Activated CD4-positive, alpha-beta T cell treated with anti-CD3 and anti-CD28 coated beads, Interleukin-2, amount 10 ng/mL, durations not matched to agents 7 days and 5 days (primary cell): ENCODE measurements at places on chromosomes 12 and 14.

- DNase-seq = no peak
These were observed 44.9 kb downstream of the DDX11 start for GRCh38 chr12:31118347-31119191.

DNA sequence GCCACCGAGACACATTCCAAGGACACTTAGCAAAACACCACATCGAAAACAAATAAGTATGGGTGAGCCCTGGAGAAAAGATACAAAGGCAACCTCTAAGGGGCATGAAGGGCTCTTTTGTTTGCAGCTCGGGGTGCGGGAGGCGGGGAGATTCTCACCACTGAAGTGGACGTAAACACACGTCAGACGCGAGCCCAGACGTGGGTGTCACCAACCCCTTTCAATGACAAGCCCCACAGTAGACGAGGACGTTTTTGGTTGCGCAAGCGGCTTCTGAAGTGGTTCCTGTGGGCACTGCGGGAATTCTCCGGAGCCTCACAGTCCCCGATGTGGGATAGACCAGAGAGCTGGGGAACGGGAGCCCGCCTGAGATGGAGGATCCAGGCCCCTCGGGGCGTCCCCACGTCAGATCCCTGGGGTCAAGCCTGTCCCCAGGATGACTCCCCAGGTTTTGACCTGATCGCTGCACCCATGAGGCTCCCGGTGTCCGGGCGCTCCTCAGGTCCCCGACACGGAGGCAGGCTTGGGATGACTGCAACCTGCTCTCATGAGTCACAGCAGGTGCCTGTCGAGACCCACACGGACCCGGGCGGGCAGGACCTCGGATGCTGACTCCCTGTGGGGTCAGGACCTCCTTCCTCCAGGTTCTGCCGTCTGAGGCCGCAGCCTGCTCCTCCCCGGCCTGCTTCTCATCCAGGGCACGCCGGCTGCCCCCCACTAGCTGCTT lies 20.3 kb upstream of the ADGRD1 start:
- no peak for DNase-seq

DNA sequence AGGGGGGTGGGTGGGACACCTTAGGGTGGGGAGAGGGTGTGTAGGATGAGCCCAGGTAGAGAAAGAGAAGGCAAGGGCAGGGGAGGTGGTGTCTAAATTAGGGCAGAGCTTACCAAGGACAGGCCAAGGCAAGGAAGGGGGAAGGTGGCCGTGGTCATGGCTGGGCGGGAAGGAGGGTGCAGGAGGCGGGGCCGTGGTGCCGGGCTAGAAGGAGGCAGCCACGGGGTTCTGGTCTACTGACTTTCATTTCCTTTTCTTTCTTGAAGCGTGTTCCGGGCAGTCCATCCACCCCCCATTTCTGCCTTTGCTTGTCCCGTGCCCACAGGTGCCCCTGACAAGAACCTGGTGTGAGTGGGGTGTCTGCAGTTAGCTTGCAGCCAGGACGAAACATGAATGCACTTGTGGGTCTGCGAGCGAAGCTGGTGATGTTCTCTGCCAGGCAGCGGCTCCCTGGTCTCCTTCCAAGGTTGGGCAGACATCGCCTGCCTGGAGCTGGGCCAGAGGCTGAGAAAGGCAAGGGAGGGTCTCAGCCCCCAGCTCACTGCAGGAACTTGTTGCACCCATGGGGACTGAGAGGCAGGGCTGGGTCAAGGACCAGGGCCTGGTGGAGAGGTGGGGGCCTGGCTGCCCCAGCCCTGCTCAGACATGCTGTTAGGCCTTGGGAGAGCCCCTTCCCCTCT lies 58.2 kb downstream of the KIF26A start:
- no peak for DNase-seq

DNA sequence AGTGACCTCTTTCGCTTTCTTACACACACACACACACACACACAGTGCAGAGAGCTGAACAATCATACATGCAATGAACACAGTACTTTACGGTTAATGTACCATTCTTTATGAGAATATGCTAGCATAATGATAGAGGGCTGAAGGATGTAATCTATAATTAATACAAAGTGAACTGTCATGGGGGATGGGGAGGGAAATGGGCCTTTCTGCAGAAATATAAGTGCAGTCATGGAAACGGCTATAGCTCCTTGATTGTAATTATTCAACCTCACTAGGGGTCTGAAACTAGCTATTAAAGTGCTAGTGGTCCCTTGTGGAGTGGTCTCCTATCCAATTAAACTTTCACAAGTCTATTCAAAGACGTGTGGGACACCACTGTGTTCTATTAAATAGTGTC lies 443.2 kb upstream of the FOXG1 start:
- no peak for DNase-seq

DNA sequence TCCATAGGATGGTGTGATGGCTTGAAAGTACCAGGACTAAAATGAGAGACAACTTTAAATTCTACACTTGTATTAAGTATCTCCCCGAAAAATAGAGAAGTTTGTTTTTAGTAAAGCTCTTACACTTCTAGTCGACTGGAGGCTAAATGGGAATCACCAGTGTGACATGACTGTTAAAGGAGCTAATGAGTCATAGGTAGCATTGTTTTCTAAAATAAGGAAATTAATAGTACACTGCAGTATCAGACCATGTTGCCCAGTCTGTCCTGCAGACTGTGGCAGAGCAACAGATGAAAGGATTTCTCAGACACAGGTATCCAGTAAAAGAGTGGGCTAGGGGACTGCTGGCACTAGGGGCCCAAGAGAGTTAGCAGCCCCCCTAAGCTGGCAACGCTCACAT lies 140.1 kb downstream of the TMEM117 start:
- no peak for DNase-seq

DNA sequence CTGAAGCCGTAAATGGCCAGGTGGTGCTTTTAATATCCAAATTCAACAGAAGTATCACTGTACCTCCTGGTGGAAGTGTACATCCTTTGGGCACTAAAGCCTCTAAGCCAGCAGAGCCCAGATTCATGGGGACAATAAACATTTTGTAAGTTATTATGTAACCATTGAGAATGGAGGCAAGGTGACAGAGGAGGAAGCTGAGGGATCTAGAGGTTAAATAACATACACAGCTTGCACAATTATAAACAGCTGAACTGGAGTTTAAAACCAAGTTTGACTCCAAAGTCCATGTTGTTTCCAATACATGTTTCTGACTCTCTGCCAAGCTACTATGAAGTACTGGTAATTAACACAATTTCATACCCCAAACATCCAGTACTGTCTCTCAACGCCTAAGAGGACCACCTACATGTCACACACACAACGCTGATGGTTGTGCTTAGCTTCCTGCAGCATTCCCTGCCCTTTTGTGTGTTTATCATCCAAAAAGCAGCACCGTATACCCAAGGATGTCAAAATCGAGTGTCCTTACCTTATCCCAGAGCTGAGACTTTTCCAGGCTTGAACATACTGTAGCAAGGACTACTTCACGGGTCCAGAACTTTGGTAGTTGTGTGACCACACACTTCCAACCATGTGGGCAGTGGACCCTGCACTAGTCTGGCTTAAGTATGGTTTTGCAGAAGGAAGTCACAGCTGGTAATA lies 41.3 kb downstream of the EGLN3 start:
- DNase-seq = no peak

- DNase-seq = no peak
These were observed 12.3 kb downstream of the CRACR2A start for GRCh38 chr12:3740480-3741231.

GRCh38 chr12:3177778-3178425 lies 100.7 kb downstream of the TSPAN9 start:
- no peak for DNase-seq

DNA sequence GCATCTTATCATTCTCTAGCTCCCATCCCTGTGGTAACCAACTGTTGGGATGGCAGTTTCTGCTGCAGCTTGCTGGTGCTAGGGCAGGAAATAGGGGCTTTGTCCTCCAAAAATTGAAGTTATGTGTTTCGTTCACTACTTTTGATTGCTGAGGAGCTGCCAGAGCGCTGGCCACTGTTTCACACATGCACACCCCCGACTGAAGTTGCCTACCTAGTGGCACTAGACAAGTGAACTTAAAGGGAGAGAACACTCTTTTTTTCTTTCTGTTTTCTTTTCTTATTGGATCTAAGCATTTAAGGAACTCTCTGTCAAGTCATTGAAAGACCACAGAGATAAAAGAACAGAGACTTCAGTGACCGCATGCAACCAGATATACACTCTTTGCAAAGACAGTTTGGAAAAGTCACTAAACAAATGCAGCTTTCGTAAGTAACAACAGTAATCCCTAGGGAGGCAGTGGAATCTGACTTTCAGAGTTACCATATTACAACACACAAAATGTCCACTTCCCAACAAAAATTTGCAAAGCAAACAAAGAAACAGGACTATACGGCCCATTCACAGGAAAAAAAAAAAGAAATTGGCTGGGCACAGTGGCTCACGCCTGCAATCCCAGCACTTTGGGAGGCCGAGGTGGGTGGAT lies 12.0 kb downstream of the TFCP2 start:
- DNase-seq = no peak

- no peak for DNase-seq
These were observed 126.6 kb upstream of the LRIG3 start for GRCh38 chr12:59046763-59047534.

- no peak for DNase-seq
These were observed 208.3 kb downstream of the GXYLT1 start for GRCh38 chr12:41936333-41936732.

DNA sequence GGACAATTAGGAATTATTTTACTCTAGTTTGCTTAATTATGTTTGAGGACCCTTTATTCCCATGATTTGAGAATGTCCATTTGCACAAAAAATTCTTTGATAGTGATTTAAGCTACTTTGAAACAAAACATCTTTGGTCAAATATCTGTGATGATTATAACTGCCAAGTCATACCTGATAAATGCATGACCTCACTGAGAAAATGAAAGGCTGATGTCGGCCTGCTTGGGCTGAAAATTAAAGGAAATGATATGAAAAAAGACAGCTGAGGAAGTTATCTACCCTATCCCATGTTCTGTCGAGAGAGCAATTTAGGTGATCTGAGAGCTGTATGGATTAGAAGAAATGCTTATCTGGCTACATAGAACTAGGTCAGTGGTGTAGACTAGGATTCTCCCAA lies 43.6 kb downstream of the ATL1 start:
- no peak for DNase-seq

DNA sequence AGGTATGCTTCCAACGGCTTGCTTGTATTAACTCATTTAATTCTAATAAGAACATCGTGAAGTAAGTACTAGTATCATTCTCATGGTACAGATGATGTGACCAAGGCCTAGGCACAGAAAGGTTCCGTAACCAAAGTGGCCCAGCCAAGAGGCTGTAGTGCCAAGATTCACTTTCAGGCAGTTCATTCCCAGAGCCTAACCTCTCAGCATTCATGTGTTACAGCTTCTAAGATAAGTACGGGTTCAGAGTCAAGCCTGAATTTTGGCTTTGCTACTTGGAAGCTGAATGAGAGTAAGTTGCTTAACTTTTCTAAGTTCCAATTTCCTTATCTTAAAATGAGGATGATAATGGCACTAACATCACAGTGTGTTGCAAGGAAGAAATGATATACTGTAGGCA lies 379.9 kb downstream of the AEBP2 start:
- no peak for DNase-seq

GRCh38 chr14:74635847-74636246 lies 23.8 kb upstream of the LTBP2 start:
- DNase-seq = no peak

DNA sequence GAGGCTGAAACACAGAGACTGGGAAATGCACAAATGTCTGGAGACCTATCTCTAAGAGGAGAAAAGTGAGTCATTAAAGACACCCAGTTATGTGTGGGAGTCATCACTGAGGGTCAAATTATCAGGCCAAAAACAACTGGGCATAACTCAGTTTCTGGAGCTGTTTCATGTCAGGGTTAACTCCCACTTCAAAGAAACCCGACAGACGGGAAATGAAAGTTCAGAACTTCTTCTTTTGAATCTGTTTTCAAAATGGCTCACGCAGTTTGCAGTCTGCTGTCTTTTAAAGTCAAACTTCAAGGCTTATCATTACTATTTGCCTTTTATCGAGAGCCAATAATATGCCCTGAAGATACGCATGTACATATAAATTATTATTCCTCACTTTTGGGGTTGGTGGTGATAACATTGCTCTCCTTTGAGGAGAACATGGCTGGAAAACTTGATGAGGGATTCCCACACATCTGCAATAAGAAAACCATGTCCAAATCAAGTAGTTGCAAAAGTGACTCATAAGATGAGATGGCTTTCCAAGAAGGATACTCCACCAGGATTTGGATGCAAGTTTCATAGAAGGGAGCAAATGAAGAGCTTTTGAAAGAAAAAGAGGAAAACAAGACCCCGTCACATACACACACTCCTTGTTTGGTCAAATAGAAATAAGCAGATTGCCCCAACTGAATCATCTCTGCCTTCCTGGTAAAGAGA lies 341.4 kb downstream of the ADAMTS20 start:
- no peak for DNase-seq

DNA sequence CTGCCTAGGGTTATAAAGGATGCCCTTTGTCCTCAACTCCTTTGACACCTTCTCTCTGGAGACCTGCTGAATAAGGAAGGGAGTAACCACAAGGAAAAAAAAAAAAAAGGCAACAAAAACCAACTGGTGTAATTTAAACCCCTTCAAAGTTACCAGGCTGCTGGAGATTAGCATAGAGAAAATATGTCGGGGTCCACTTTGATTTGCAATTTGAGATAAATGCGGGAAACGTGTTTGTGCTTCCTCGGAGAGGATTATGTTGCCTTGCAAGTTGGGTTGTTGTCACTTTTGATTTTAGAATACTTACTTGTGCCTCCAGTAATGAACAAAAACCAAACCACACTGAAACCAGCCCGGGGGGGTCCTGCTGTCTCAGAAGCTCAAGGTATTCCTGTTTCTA lies 200.2 kb upstream of the MYL2 start:
- DNase-seq = no peak

DNA sequence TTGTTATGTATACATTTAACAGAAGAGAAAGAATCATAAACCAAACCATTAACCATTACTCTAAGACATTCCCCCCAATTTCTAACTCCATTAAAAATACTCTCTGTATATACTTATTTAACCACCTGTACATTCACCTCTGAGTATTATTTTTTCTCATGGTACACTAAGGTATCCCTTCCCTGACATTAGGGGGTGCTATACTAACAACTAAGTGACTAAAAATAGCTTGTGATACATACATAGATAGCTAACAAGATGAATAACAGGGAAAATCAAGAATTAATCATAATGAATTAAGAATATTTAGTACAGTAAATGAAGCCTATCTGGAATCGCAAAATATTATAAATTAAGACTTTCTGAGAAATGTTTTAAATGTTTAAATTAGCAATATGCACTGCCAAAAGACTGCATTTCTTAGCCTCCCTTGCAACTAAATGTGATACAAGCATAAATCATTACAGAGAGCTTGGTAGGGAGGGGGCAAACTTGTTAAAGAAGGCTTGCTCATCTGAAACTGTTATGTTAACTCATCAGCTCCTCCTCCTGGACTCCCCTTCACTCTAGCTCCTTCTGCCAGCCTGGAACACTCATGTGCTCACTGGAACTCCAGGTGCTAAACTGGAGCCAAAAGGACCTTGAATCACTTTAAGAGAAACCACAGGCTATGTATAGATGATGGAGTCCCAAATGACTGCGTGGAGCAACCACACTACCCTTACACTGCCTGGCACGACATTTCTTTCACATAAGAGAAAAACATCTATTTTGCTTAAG lies 14.9 kb downstream of the C2CD5 start:
- DNase-seq = no peak
